ENCODE measurements at places on chromosomes 6 and 20.

- no peak for DNase-seq
These were observed 30.6 kb upstream of the SULF2 start for GRCh38 chr20:47815866-47816265.

DNA sequence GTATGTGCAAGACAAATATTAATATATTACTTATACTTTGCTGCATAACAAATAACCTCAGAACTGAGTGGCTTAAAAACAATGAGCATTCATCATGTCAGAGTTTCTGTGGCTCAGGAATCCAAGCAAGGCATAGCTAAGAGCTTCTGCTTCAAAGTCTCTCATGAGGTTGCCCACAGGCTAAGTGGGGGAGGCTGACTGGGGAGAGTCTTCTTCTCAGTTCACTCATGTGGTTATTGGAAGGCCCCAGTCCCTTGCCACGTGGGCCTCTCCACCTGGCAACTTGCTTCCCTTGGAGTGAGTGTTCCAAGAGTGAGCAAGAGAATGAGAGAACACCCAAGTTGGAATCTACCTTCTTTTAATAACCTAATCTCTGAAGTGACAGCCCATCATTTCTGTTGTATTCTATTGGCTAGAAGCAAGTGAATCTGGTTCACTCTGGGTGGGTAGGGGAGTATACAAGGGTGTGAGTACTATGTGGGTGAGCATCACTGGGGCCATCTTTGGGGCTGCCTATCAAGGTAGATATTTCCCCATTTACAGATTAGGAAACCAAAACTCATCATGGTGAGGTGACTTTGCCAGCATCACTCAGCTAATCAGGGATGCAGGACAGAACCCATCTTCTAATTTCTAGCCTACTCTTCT, 36.0 kb downstream of the DNAH8 start:
- no peak for DNase-seq

DNA sequence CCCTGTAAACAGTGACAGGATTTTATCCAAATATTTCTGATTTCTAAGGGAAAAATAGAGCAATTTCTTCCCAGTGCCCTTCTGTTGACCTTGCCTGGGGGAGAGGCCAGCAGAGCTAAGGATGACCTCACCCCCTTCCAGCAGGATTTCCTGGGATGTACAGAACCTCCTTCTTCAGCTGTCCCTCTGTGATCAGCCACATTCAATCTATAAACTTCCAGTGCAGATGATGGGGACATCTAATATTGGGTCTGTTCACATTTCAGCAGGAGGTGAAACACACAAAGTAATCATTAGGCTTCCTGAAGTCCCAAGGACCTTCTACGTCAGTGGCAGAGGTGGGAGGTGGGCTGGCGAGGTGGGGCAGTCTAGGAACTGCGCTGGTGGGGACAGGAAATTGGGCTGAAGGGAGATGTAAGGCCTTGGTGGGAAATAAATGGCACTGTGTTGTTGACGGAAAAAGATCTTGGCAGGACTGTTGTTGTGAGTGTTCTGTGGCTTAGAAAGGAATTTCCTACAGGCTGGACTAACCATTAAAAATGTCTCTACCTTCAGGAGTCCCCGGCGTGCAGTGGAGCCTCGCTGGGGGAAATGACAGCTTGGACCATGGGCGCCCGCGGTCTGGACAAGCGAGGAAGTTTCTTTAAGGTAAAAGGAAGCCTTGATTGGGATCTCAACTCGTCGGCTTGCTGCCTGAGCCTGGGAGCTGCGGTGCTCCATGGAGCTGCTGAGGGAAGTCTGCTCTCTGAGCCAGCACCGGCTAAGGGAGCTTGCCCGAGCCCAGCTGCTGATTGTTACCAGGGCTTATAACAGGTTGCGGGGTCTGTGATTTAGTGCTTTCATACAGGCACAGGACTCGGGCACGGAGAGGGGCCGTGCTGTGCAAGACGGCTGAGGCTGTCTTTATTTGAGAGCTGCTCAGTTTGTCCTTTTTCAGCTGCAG, 127.9 kb upstream of the NAA20 start:
- no peak for DNase-seq

- DNase-seq, result peak; percentile 52
These were observed 101.5 kb upstream of the ISM1 start for GRCh38 chr20:13119583-13119982.

GRCh38 chr6:53172468-53172803, 23.8 kb upstream of the GCM1 start:
- no peak for DNase-seq

- no peak for DNase-seq
These were observed 411.1 kb downstream of the BCKDHB start for GRCh38 chr6:80517525-80517924.

Data from H9 (cell line).